ENCODE measurements at places on chromosomes 5 and 9. TPM values are rescaled to one million over a fixed set of nuclear protein-coding genes. Genes with fewer than 3 reads are reported as not detected.

GRCh38 chr9:19201899-19202891 is 28.3 kb upstream of the DENND4C start:
- ATAC-seq = no peak

DNA sequence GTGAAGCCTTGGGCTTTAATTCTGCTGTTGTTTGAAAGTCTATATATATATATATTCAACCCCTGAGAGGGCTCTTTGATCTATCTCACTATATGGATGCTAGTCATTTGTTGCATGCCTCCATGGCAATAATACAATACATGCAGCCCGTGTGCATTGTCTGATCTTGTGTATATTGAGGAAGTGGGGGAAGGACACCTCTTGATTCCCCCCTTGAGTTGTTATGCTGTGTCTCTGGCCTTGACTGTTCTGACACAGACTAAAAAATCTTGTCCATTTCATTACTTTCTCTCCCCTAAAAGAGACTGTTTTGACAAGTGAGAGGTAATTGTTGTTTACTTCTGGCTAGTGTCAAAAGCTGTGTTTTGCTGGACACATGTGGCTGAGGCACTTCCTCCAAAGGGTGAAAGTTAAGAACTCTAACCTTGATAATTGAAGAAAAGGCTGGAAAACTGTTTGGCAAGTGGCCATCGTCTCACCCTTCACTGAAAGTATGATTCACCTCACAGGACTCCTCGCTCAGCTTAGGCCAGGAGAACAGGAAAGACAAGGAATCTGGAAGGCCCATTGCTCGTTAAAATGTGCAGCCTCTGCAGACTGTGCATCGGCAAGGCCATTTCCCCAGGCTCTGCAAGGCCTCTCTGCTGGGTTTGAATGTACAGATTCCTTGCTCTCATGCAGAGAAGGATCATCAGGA is 304.0 kb downstream of the PRELID2 start:
- ATAC-seq = no peak

- no peak for ATAC-seq
These were observed 60.7 kb downstream of the NRG2 start for GRCh38 chr5:139982157-139982974.

GRCh38 chr5:176776141-176776865 is 34.1 kb upstream of the UNC5A start:
- ATAC-seq = no peak

DNA sequence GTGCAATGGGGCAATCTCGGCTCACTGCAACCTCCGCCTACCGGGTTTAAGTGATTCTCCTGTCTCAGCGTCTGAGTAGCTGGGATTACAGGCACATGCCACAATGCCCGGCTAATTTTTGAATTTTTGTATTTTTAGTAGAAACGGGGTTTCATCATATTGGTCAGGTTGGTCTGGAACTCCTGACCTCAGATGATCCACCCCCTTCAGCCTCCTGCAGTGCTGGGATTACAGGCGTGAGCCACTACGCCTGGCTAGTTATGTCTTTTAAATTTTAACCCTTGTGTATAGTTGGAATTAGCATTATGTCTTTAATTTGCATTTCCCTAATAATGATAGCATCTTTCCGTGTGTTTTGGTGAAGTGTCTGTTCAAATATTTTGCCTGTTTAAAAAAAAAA is 11.5 kb downstream of the GPBP1 start:
- ATAC-seq = no peak

GRCh38 chr9:137412431-137412830 is 10.5 kb downstream of the EXD3 start:
- no peak for ATAC-seq

DNA sequence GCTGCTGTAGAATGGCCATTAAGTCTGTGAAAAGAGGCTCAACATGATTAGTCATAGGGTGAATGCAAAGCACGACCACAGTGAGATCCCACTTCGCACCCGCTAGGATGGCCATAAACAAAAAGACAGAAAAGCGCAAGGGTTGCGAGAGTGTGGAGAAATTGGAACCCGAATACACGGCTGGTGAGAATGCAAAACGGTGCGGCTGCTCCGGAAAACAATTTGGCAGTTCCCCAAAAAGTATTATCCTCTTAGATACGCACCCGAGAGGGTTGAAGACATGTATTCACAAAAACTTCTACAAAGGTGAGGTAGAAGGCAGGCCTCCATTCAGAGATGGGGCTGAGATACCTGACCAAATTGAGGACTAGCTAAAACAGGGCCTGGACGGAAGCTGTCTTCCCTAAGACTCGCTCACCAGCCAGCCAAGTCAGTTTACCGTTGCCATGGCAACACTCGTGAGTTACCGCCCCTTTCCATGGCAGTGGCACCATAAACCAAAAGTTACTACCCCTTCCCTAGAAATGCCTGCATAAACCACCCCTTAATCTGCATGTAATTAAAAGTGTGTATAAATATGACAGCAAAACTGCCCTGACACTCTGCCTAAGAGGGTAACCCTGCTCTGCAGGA is 726 bp upstream of the PSMB7 start:
- no peak for ATAC-seq

DNA sequence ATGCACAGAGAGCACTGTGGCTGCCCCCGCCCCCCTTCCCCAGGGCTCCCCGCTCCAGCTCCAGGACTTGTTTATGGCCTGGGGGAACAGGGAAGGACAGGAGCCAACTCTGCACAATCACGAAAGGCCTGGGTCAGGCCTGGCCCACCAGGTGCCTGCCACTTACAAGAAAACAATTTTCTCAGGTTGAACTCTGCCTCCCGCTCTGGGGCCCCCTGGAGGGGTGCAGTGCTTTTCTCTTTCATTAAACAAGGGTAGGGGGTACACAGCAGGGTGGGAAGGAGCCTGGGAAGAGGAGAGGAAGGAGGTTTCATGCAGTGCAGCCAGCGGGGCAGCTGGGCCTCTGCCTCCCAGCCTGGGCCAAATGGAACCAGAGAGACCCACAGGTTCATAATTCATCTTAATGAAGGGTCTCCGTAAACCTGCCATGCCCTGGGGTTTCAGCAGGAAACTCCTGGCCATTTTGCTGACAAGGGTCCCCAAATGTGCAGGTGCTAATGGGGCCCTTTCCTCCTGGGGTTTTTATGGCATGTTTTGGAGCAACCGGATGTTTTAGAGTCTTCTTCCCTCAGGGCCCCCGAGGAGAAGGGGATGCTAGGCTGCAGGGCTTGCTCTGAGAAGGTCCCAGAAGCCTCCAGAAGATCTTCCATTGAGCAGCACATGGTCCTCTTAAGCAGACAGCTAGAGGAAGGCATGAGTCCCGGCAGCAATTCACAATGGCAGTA is 219.8 kb downstream of the SLIT3 start:
- ATAC-seq = no peak

DNA sequence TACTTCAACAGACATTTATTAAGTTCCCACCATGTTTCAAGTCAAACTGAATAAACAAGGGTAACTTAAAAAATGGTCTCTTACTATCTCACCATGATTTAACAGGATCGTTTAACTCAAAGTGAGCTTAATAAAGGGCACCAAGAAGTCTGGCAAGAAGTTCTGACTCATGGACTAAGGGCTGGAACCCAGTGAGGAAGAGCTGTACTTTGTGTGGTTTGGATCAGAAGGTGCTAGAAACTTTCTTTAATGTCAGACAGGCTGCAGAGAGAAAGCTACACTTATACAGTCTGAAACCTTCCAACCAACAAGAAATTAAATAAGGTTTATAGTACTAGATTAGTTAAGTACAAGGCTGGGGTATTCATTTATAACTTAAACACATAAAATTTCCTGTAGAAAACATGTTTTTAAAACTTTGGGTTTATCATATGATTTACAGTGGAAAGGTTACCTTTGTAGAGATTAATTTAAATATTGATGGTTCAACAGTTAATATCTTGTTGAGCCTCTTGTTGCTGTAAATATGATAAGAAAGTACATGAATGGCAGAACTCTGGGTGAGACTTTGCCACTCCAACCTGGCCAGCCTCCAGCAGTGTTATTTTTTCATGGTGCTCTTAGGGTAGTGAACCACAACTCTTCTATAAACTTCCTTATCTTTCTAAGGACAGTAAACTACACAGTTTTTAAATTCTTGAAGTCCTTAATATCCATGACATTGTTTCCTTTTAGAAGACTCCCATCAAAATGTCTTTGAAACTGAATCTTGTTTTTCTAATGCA is 162.8 kb downstream of the MAN2A1 start:
- no peak for ATAC-seq

- ATAC-seq = no peak
These were observed 8.8 kb upstream of the ADRB2 start for GRCh38 chr5:148817606-148818005.

- no peak for ATAC-seq
These were observed 324.5 kb downstream of the ARHGEF28 start for GRCh38 chr5:73950441-73950873.

- peak; percentile 89 for ATAC-seq
These were observed 36.2 kb downstream of the SH3PXD2B start for GRCh38 chr5:172417983-172418630.

GRCh38 chr5:91150234-91150633 is 232.9 kb downstream of the ARRDC3 start:
- ATAC-seq = peak; percentile 28

DNA sequence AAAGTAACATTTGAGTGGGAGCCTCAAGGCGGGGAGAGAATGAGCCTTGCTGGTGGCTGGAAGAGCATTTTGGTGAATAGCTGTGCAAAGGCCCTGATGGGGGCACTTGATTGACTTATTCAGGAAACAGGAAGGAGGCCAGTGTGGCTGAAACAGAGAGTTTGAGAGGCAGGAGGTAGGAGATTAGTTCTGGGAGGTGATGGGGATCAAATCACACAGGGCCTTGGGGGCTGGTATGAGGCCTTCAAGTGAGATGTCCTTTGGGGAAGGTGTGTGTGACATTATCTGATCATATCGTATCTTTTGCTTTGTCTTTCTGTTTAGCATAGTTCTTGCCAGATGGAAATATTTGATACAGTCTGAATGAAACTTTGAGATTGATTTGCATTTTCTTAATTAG is 172.3 kb downstream of the TENT4A start:
- ATAC-seq = no peak

- ATAC-seq = no peak
These were observed 42.2 kb upstream of the FSD1L start for GRCh38 chr9:105405514-105406131.

- no peak for ATAC-seq
These were observed 6.3 kb upstream of the WNK2 start for GRCh38 chr9:93177676-93178075.

DNA sequence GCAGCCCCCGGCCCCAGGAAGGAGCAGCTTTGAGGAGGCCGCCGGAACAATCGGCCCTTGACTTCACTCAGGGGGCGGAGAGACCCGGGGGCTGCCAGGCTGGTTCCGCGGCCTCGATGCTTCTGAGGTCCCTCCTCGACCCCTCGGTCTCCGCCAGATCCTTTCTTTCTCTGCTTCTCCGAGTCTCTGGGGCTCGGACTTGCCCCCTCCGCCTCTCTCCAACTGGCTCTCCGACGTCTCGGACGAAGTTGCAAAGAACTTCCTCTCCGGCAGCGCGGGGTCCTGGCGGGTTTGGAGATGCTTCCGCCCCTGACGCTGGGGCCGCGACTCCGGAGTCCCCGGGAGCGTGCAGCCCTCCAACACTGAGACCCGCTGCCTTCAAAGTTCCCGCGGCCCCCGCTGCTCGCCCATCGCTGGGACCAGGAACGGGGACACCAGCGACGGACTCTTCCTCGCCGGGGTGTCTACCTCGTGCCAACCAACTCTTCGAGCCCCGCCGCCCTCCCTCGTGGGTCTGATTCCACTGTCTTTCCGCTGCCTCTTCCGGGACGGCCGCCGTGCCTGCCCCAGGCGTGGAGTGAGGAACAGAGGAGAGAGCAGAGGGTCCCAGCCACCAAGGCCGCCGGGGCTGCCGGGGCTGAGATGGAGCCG is 7.0 kb downstream of the PAX5 start:
- ATAC-seq = no peak

DNA sequence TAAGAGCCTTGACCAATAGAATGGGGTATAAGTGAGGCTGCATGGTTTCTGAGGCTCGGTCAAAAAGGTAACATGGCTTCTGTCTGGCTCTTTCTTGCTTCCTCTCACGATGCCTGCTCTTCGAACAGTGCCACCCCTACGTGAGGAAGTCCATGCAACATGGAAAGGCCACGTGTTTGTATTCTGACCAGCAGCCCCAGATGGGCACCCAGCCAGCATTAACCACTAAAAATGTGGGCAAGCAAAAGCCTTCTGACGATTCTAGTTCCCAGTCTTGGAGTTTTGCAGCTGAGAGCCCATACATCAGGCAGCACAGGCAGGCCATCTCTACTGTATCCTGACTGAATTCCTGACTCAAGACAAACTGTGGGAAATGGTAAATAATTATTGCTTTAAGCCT is 24.2 kb upstream of the NREP start:
- ATAC-seq = peak; percentile 51

DNA sequence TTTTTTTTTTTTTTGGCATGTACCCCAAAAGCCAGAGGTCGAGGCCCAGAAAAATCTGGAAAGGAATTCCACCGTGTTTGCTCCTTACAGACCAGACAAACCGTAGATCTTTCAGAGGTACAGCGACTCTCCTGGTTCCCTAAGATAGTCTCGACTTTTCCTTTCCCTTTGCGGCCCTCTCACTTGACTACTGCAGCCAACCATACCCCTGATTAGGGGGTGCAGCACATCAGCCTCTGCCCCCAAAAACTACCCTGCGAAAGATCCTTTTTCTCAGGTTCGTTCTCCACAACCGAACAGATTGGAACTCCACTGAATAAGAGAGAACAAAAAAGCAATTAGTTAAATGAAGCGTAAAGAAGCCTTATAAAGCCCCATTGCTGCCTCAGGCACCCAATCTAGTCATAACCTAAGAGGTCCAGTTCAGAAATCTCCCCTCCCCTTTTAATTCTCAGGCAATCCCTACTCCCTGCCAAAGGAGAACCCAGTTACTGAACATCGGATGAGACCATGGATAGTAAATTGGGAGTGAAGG is 379 bp upstream of the TICAM2 start:
- ATAC-seq = no peak

DNA sequence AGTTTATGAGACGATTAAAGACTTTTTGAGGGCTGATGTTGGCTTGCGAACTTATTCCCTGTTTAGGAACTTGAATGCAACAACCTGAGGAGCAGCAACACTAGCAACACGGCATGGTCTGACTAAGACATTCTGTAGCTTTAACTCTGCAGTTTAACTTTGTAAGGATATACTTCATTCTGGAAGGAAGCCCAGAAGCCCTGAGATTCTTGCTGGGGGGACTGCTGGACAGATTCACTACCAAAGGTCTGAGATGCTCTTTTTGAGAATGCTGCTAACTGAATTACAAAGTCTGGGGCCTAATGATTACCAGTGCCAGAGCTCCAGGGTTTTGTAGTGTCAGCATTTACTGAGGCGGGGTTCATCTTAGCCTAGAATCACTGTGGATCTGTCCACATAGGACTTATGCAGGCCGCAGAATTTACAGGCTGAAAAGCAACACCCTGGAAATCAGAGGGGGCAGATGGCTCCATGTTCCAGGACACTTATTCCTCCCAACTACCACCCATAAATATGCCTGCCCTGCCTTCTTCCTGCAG is 537.1 kb upstream of the CDH18 start:
- ATAC-seq = no peak

- no peak for ATAC-seq
These were observed 25.0 kb upstream of the IL17B start for GRCh38 chr5:149403923-149404745.

Gene BARHL1
- total RNA-seq = not detected

Gene RAB24
- total RNA-seq = 24.1 TPM

Gene CDKN2A
- total RNA-seq = not detected

Gene CDO1
- total RNA-seq = 15.3 TPM

Gene VLDLR
- 21.1 TPM for total RNA-seq

Gene PCDHB9
- total RNA-seq = 10.9 TPM
